ENCODE measurements at places on chromosomes 2 and 18. TPM values are rescaled to one million over a fixed set of nuclear protein-coding genes. Genes with fewer than 3 reads are reported as not detected.

LRP1B gene
- total RNA-seq = 0.65 TPM

GLB1L gene
- 7.3 TPM for total RNA-seq

DNA sequence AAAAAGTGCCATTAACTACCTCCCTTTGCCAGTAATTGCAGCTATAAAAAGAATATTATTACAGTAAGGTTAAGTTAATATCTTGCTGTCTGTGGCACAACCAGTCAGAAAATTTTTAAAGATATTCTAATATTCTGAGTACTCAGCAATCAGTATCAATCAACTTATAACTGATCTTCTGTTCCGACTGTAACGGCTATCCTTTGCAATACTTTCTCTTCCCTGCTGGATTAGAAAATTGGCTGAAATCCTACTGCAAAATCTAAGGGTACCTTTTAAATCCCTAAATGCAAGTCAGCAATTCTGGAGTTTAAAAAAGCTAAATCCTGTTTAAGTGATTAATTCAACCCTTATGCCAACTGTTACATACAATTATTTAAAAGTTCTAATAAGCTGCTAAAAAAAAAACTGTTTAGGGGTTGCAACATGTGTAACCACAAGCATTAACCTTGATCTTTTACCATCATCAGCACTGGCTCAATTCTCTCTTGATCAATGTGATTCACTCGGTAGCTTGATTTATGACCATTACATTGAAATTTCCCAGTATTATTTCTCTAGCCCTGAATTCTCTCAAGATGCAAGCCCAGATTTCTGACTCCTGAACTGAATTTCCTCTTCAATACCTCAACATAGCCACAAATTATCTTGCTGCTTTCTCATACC, 20.5 kb downstream of the GAREM1 start:
- peaks cover 7% of the 10 kb centered on the region for H3K4me1 ChIP-seq
- no peak for DNase-seq
- no peaks in the 10 kb centered on the region for H3K27me3 ChIP-seq
- no peaks in the 10 kb centered on the region for H3K36me3 ChIP-seq
- no peak overlapping the region for H3K4me3 ChIP-seq

DNA sequence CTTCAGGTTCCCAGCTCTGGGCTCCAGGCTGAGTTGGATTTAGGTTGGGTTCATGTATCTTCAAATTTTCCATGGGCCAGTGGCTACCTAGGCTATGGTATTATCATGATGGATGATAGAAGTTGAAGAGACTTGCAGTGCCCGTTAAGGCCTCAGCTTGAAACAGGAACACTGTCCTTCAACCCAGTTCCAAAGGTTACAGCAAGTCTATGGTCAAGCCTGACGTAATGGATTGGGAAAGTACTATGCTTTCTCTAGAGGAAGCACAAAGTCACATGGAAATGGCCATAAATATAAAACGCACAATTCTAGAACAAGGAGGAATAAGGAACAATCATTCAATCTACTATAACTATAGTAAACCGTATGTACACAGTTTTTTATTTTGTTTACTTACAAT, 593.2 kb downstream of the ZEB2 start:
- H3K36me3 ChIP-seq = peaks cover 5% of the 10 kb centered on the region
- H3K4me3 ChIP-seq = no peak overlapping the region
- H3K27ac ChIP-seq = no peak overlapping the region
- no peak for DNase-seq
- peaks cover 6% of the 10 kb centered on the region for H3K4me1 ChIP-seq

DNA sequence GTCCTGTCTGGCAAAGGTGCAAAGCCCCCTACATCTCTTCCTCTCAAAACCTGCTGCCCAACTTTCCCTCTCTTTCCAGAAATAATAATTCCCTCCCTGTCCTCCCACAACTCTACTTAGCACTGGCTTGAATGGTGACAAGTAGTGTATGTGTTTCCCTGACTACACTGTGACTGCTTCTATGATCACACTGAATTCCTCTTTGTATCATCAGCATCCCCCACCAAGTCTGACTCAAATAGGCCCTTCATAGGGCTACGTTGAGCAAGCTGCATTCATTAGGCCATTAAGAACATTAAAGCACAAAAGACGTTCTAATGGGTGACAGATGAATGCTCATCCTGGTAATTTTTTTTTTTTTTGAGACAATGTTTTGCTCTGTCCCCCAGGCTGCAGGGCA, 13.7 kb upstream of the ST3GAL5 start:
- H3K27me3 ChIP-seq = peaks cover 2% of the 10 kb centered on the region
- no peak for DNase-seq
- peaks cover 19% of the 10 kb centered on the region for H3K4me1 ChIP-seq

GAREM1 gene
- 6.2 TPM for total RNA-seq

DNA sequence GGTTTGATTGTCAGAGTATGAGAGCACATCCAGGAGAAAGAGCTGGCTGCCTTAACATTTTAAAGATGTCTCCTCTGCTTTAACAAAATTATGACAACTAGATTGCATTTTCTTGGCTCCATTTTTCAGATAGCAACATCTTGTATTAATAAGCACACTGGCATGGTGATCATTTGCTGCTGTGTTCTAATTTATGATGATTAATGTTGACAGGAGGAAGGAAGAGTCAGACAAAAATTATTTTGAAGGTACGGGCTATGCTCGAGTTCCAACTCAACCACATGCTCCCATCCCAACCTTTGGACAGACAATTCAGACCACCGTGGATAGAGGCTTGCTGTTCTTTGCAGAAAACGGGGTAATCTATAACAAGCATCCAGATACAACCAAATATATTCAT, 98.2 kb upstream of the TTC39C start:
- H3K27ac ChIP-seq = no peak overlapping the region
- H3K4me1 ChIP-seq = no peaks in the 10 kb centered on the region
- H3K36me3 ChIP-seq = no peaks in the 10 kb centered on the region
- no peak for DNase-seq
- peaks cover 16% of the 10 kb centered on the region for H3K27me3 ChIP-seq
- H3K4me3 ChIP-seq = no peak overlapping the region

GRCh38 chr2:186592137-186592875, 2.5 kb downstream of the ITGAV start:
- peak overlapping the region; percentile 88 for H3K4me3 ChIP-seq
- H3K27me3 ChIP-seq = no peaks in the 10 kb centered on the region

GRCh38 chr2:234951664-234952269, at the start of gene SH3BP4:
Gene SH3BP4 (plus strand): TSS chr2:234952017. CDS start chr2:235035003, 82,986 bp downstream.
- peaks cover 64% of the 10 kb centered on the region for H3K4me1 ChIP-seq
- H3K36me3 ChIP-seq = no peaks in the 10 kb centered on the region
- no peak for DNase-seq
- peak within 1 kb of the TSS; percentile 84 for H3K4me3 ChIP-seq
- peak within 1 kb of the TSS; percentile 99 for H3K27ac ChIP-seq

- peak overlapping the region; percentile 92 for H3K27ac ChIP-seq
- H3K36me3 ChIP-seq = peaks cover 2% of the 10 kb centered on the region
- H3K4me1 ChIP-seq = peaks cover 68% of the 10 kb centered on the region
Measured at GRCh38 chr2:201128033-201128432, 12.1 kb downstream of the CFLAR start.

DNA sequence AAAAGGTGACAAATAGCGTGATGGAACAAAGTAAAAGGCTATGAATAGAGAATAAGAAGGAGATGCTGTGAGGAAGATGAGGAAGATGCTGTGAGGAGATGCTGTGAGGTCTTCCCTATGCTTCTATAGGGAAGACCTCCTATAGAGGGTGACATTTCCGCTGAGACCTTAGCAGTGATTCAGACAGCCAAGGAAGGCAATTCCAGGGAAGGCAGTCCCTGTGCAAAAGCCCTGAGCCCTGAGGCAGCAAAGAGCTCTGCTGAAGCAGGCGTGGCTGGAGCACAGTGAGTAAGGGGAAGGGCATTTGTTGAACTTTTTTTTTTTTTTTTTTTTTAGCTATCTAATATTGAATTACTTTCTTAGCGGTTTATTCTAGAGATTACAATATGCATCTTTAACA, 142.7 kb upstream of the FOSL2 start:
- no peak overlapping the region for H3K4me3 ChIP-seq
- peak overlapping the region; percentile 66 for H3K27ac ChIP-seq
- H3K36me3 ChIP-seq = peaks cover 2% of the 10 kb centered on the region
- H3K27me3 ChIP-seq = no peaks in the 10 kb centered on the region

DNA sequence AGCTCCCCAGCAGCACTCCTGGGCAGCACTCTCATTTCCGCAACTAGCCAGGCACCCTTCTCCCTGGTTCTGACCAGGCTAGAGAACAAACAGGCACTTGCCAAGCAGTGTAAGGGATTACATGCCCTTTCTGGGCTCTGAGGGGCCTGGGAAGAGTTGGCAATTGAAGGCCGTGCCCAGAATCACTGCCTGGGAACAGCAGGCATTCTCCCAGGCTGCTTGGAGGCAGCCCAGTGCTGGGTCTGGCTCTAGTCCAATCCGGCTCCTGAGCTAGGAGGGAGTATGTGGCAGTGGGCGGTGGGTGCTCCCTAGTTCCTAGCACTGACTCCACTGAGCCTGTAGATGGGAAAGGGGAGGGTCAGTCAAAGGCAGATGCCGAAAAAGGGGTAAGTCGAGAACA, 34.1 kb upstream of the SP3 start:
- peaks cover 6% of the 10 kb centered on the region for H3K27me3 ChIP-seq
- peaks cover 11% of the 10 kb centered on the region for H3K4me1 ChIP-seq
- H3K36me3 ChIP-seq = no peaks in the 10 kb centered on the region
- peak overlapping the region; percentile 2 for H3K27ac ChIP-seq

DNA sequence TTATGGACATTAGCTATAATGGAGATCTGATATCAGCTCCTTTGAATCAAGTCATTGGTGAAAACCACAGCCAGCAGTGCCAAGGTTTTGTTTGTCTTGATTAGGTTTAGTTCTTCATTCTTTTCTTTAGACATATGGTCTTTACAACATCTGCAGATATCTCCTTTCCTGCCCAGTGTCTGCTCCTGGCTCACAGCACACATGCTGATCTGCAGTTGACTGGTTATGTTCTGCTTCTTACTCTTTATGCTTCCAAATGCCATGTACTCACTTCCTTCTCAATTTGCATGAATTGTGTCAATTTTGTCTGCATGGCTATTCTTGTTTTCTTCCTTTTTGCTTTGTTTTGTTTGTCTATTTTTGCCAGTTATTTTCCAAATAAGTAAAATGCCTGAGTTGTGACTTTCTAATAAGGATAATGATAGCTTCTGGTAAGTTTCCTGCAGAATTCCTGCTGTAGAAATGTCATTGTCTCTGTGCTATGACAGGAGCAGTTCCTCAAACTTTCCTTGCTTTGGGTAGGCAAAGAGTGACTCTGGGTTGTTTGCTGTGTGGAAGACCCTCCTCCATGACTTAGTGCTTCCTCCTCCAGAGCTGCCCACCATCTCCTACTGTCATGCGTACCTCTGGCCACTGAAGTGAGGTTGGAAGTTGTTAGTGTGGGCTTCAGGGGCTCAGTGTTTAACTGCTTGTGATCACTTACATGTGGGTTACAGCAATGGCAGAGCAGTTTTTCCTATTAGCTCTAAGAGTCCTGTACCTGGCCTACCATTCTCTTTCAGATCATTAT, 8.2 kb downstream of the ARHGAP25 start:
- H3K36me3 ChIP-seq = no peaks in the 10 kb centered on the region
- DNase-seq = no peak
- no peak overlapping the region for H3K4me3 ChIP-seq
- H3K4me1 ChIP-seq = no peaks in the 10 kb centered on the region
- H3K27ac ChIP-seq = no peak overlapping the region

- peaks cover 11% of the 10 kb centered on the region for H3K36me3 ChIP-seq
- H3K27me3 ChIP-seq = no peaks in the 10 kb centered on the region
- DNase-seq = no peak
- H3K4me3 ChIP-seq = no peak overlapping the region
- no peak overlapping the region for H3K27ac ChIP-seq
- peaks cover 30% of the 10 kb centered on the region for H3K4me1 ChIP-seq
Measured at GRCh38 chr18:49251451-49251850, 209.0 kb downstream of the DYM start.

DNA sequence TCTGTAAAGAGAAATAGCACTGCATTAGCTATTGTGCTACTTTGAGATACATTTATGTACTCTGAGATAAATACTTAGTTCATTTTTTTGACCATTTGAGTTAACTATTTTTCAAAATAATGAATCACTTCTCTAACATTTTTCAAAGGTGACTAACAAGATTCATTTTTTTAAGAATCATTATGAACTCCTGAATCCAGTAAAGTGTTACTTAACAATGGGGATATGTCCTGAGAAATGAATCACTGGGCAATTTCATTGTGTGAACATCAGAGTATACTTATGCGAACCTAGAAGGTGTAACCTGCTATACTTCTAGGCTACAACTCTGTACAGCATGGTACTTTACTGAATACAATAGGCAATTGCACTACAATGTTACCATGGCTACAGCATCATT, 355.8 kb downstream of the ARL6IP6 start:
- H3K4me3 ChIP-seq = no peak overlapping the region
- H3K27ac ChIP-seq = no peak overlapping the region
- H3K27me3 ChIP-seq = peaks cover 10% of the 10 kb centered on the region
- H3K4me1 ChIP-seq = no peaks in the 10 kb centered on the region
- no peaks in the 10 kb centered on the region for H3K36me3 ChIP-seq

GRCh38 chr2:41998186-41999127, 49.4 kb upstream of the PKDCC start:
- peak overlapping the region; percentile 57 for H3K27ac ChIP-seq
- DNase-seq = no peak
- H3K36me3 ChIP-seq = no peaks in the 10 kb centered on the region
- H3K4me3 ChIP-seq = no peak overlapping the region

MEP1B gene
- total RNA-seq = not detected

DNA sequence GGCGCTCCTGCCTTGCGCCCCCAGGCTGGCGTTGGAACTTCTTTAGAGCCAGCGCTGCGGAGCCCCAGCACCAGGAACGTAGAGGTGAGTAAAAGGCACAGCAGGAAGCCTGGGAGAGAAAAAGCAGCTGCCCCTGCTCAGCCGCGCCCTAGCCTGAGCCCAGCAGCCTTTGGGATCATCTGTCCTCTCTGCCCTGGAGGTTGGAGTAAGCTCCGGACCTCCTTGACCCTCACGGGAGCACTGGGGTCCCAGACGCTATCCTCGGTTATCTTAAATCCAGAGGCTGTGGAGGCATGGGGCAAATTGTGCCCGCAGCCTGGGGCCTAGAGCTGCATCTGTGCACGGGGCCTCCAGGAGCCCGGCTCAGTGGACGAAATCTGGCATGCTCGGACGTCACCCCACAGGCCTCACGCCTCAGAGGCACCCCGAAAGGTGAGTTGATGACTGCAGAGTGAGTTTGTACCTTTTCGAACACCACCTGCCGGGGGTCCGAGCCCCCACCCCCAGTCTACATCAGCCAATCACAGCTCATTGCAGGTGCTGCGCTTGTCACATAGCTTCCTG, 1.6 kb upstream of the SLC66A2 start:
- peak; percentile 72 for DNase-seq
- peaks cover 24% of the 10 kb centered on the region for H3K4me1 ChIP-seq
- peaks cover 2% of the 10 kb centered on the region for H3K36me3 ChIP-seq
- no peak overlapping the region for H3K27ac ChIP-seq
- H3K4me3 ChIP-seq = peak overlapping the region; percentile 28
- no peaks in the 10 kb centered on the region for H3K27me3 ChIP-seq

SPP2 gene
- not detected for total RNA-seq

FOXD4L1 gene
- total RNA-seq = not detected

DNA sequence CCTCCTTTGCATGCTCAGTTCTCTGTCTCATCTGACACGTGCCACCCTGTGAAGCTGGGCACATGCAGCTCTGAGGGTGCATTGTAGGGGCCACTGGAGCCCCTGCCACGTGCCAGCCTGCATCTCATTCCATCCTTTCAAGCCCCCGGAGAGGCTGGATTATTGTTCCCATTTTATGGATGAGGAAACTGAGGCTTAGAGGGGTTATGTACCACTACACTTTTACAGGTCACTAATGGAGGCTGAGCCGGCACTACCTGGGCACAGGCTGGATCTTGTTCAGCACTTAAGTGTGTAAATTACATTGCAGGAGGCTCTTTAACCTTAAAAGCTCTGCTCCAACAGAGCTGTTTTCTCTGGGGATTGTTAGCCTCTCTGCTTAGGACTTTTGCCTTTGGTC, 47.5 kb downstream of the KCNIP3 start:
- no peak overlapping the region for H3K4me3 ChIP-seq
- H3K27me3 ChIP-seq = peaks cover 31% of the 10 kb centered on the region
- no peak overlapping the region for H3K27ac ChIP-seq
- H3K4me1 ChIP-seq = no peaks in the 10 kb centered on the region
